Activated naive CD4-positive, alpha-beta T cell treated with anti-CD3 and anti-CD28 coated beads for 36 hours (primary cell): ENCODE measurements at places on chromosomes 13 and 19. TPM values are rescaled to one million over a fixed set of nuclear protein-coding genes. Genes with fewer than 3 reads are reported as not detected.

Gene DCT
- not detected for total RNA-seq

Gene SULT2A1
- not detected for total RNA-seq

Gene TMC4
- 0.24 TPM for total RNA-seq

Gene ZNF415
- 1.0 TPM for total RNA-seq

Gene NUP62
- total RNA-seq = 89.2 TPM

DNA sequence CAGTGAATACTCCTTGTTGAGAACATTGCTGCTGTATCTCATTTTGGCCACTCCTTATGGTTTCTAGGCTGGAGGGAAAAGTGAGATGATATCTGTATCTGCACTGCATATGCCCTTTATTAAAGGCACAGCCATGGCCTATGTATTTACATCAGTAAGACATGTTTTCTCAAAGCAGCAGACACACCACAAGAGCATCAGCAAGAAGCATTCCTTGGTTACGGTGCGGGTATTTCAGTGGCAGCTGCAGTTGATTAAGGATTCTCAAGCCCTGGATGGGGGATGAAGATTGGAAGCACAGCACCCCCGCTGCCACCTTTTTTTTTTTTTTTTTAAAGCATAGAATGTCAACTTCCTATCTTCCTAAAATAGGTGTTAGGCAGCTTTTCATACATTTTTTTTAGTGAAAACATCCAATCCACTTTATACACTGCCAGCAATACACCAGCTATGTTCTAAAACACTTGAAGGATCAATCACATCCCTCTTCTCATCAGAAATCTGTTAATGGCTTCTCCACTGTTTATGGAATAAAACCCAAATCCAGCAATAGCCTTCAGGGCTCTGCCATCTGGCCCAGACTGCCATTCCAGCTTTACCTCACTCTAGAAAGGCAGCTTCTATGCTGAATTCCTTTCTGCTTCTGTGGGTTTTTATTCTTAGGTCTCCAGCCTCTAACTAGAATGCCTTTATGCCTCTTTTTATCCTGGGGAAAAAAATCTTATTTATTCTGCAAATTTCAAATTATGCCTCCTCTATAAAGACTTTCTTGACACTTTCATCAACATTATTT, 331.0 kb downstream of the DNAJC15 start:
- no peaks in the 10 kb centered on the region for H3K4me1 ChIP-seq
- no peak for DNase-seq
- H3K27me3 ChIP-seq = peaks cover 2% of the 10 kb centered on the region
- no peaks in the 10 kb centered on the region for H3K36me3 ChIP-seq

DNA sequence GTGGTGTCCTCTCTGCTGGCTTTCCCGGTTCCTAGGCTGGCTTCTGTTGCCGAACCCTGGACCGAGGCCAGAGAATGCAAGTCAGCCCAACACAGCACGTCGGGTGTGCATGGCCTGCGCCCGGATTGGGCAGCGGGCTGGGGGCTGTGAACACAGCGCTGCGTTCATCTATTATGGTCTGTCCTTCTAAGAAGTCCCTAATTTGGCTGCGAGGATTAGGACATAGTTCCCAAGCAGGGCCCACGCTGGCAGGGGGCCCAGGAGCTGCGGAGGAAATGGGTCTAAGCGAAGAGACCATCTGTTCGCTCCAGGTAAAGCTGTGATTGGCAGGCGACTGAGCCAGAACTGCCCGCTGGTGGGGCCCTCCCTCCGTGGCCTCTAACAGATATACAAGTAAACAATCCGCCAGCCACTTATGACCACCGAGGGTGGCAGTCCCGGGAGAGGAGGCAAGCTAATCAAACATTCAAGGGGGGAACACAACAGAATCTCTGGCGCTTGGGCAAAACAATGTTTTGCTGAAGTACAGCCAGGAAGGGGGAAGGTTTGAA, 6.0 kb downstream of the SYCE2 start:
- H3K36me3 ChIP-seq = peaks cover 2% of the 10 kb centered on the region
- DNase-seq = no peak
- H3K27ac ChIP-seq = no peak overlapping the region

- no peak overlapping the region for H3K27ac ChIP-seq
- peaks cover 3% of the 10 kb centered on the region for H3K36me3 ChIP-seq
- no peaks in the 10 kb centered on the region for H3K27me3 ChIP-seq
- H3K4me3 ChIP-seq = no peak overlapping the region
Measured at GRCh38 chr13:58989556-58989955, 1174.2 kb downstream of the DIAPH3 start.

DNA sequence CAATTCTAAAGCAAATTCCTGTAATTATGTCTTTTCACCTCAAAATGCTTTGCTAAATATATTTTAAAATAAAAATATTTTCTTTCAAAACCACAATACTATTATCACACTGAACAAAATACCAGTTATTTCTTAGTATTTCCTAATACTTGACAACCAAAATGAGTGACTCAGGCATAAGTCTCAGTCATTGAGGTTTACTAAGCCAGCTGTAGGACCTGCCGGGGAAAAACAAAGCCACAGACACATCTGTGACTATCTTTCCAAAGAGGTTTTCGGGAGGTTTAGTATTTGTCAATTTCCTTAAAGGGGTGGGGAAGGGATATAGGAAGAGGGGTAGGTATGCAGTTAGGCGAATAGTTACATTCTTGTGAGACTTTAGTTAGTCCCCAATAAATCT, 3.2 kb upstream of the ZNF235 start:
- no peak overlapping the region for H3K27ac ChIP-seq
- H3K27me3 ChIP-seq = no peaks in the 10 kb centered on the region
- DNase-seq = no peak
- peaks cover 3% of the 10 kb centered on the region for H3K36me3 ChIP-seq
- H3K4me3 ChIP-seq = no peak overlapping the region
- peaks cover 9% of the 10 kb centered on the region for H3K4me1 ChIP-seq

DNA sequence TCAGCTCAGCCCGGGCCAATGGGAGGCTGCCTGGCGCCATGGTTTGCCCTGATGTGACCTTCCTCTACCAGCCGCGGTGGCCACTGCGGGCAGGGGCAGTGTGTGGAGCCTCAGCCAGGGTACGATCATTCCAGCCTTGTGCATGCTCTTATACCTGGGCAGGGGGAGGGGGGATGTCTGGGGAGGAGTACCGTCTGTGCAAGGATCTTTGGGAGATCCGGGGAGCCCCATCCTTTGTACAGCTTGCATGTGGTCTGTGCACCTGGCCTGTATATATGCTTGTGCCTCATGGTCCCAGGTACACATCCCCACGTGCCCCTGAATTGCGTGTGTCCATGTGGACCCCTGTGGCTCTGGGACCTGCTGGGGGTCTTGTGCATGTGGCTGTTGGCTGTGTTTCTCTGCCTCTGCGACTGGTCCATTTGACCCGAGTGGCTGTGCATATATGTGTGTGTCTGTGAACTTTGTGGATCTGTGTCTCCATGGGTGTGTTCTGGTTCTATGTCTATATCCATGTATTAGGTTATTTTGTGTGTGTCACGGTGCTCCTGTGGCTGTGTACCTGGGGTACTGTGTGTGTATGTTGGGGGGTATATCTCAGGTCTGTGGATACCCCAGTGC, 12.8 kb upstream of the NANOS3 start:
- peak overlapping the region; percentile 55 for H3K4me3 ChIP-seq
- peaks cover 33% of the 10 kb centered on the region for H3K27me3 ChIP-seq
